ENCODE measurements at places on chromosomes 12 and 14. TPM values are rescaled to one million over a fixed set of nuclear protein-coding genes. Genes with fewer than 3 reads are reported as not detected.

GRCh38 chr14:96688629-96689028 is 108.6 kb upstream of the VRK1 start:
- DNase-seq: no peak

The ERO1A gene
- total RNA-seq: 21.3 TPM

DNA sequence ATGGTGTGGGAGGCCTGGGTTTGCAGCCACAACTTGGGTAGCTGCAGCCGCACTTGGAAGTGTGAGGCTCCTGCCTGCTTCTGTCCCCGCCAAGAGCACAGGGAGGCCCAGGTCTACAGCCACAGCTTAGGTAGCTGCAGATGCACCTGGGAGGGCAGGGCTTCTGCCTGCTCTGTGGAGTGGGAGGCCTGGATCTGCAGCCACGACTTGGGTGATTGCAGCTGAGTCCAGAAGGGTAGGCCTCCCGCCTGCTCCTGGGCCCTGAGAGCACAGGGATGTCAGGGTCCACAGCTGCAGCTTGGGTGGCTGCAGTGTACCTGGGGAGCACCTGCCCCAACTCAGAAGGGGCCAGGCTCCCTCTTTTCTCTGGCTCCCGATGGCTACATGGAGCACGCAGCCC is 287.3 kb downstream of the AEBP2 start:
- DNase-seq: no peak

The ZCRB1 gene
- total RNA-seq: 27.1 TPM

DNA sequence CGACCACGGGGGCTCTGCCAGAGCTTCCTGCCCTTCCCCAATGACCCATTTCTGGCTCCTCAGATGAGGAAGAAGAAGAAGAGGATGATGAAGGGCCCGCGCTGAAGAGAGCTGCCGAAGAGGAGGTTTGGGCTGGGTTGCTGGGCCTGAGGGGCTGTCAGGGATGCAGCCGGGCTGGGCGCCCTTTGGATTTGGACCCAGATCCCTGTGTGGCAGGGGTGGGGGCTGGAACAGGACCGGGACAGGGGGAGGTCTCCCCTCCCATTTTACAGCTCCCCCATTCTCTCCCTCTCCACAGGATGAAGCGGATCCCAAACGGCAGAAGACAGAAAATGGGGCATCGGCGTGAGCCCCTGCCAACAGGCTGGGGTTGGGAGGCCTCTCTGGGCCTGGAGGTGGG is 2.2 kb upstream of the LAG3 start:
- DNase-seq: no peak

GRCh38 chr12:124768452-124769162 is 95.1 kb downstream of the SCARB1 start:
- DNase-seq: no peak

DNA sequence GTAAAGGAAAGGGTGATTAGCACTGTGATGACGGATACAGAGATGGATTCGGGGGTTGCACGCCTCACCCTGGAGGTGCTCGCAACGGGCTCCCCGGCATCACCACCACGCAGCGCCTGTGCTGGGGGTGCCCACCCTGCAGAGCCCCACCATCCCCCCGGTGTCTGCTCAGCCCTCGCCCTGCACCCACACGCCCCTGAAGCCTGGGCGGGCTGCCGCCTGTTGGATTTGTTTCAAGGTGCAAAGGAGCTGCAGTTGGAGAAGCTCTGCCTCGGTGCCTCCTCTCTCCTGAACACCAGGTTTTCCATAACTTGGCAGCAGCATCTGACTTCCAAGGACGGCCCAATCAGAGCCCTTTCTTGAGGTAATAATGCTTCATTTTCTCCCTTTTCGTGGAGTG is 106.1 kb upstream of the TMEM132D start:
- DNase-seq: no peak

The TMTC2 gene
- 5.3 TPM for total RNA-seq

DNA sequence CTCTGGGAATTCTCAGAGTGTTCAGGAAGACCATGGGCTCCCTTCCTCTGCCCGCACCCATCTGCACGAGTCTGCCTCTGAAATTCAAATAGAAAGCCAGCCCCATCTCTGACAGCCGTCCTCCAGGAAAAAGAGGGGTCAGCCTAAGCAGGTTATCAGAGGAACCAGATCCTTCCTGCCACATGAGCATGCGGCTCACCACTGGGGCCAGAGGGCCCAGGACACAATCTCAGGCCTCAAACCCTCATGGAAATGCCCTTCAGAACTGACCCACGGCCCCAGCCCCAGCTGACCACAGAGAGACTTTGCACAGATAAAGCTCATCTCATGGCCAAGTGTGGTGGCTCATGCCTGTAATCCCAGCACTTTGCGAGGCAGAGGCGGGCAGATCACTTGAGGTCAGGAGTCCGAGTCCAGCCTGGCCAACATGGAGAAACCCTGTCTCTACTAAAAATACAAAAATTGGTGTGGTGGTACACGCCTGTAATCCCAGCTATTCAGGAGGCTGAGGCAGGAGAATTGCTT is 23.2 kb downstream of the PXN start:
- no peak for DNase-seq

DNA sequence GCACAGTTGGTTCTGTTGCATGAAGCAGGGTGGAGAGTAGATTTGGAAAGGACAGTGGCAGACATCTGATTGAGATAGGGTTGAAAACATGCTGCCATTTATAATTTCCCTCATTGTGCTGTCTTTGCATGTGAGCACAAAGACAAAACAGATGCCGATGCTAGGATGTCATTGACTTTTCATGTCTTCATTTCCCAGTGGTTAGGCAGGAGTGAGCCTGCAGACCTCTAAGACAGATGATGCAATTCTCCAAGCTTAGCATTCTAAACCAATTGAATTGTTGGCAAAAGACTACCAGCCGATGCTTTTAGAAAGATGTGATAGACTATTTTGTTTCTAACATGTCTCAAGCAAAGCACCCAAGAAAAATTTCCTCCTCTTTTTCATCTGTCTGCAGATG is 37.1 kb upstream of the PELI2 start:
- DNase-seq: no peak

- no peak for DNase-seq
Observed at GRCh38 chr12:111314953-111315539, 53.8 kb downstream of the PHETA1 start.

GRCh38 chr12:121784460-121784859 is 9.0 kb downstream of the RHOF start:
- DNase-seq: no peak

The FAM222A gene
- 2.1 TPM for total RNA-seq

DNA sequence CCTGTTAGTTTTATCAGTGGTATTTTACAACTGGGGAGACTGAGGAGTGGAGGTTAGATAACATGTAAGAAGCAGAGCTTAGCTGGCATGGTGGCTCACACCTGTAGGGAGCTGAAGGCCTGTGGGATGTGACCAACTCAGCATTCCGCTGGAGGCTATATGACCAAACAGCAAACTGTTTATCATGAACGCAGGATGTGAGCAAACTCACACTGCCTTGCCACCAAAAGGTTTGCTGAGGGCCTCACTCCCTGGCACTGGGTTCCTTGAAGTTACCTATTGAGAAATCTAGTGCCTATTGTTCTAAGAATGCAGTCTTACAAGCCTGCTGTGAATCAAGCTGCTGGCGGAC is 23.4 kb downstream of the JKAMP start:
- no peak for DNase-seq

- no peak for DNase-seq
Observed at GRCh38 chr12:94616203-94616729, 34.1 kb downstream of the TMCC3 start.

The FOXN4 gene
- total RNA-seq: not detected

DNA sequence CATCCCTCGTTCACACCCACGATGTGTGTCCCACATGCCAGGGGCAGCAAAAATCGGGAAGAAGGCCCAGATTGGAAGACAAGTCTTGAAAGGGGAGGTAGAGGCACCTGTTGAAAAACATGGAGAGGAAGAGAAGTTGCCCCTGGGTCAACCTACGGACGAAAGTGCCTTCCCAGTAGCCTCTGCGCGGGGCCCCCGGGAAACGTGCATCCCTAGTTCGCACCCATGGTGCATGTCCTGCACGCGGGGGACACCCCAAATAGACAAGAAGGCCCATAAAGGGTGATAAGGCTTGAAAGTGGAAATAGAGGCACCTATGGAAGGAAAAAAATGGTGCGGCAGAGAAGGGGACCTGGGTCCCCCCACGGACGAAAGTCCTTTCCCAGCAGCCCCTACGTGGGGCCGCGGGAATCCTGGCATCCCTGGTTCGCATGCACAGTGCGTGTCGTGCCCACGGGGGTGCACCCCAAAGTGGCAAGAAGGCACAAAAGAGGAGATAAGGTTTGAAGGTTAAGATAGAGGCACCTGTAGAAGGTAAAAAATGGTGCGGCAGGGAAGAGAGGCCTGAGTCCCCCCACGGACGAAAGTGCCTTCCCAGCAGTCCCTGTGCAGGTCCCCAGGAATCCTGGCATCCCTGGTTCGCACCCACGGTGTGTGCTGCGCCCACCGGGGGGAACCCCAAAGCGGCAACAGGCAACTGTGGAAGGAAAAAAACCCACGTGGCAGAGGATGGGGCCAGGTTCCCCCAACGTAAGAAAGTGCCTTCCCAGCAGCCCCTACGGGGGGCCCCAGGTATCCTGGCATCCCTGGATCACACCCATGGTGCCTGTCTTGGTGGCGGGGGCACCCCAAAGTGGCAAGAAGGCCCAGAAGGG is 278.3 kb downstream of the ALG10 start:
- DNase-seq: peak; percentile 4

GRCh38 chr12:94026596-94026995 is 121.8 kb upstream of the PLXNC1 start:
- DNase-seq: no peak

DNA sequence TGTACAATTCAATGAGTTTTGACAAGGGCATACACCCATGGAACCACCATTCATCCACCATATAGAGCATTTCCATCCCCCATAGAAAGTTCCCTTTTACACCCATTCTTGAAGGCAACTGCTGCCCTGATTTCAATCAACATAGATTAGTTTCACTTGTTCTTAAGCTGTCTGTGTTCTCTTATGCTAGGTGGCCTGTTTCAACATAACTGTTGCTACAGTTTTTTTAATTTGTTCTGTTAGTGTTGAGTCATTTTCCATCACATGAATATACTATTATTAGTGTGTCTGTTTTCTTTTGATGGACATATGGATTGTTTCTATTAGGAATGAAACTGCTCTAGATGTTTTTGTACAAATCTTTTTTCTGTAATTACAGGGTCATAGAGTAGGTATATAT is 123.4 kb downstream of the PTPRQ start:
- no peak for DNase-seq

The JAG2 gene
- total RNA-seq: 11.1 TPM

The TSHR gene
- not detected for total RNA-seq

- DNase-seq: no peak
Observed at GRCh38 chr14:58947814-58948445, 240.5 kb upstream of the DAAM1 start.

All from pancreas (tissue), 10 donors.